ENCODE measurements at places on chromosomes 11 and 22.

DNA sequence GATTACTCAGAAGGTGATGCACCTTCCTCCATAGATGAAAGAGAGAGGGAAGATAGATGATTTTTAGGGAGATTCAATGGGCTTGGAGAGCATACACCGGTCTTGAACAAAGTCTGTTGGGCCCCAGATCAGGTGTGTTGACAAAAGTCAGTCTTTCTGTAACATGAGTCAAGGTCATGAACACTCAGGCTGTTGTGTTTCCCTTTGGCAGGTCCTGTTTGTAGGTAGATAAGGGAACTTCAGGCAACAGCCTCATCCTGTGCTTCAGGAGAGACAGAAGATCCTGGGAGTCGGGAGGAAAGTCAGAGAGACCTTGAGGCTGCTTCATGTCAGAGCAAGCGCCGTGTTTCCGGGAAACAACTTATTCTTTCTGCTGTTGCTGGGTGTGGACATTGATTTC is 703.1 kb downstream of the BRD1 start:
- no peak for DNase-seq

DNA sequence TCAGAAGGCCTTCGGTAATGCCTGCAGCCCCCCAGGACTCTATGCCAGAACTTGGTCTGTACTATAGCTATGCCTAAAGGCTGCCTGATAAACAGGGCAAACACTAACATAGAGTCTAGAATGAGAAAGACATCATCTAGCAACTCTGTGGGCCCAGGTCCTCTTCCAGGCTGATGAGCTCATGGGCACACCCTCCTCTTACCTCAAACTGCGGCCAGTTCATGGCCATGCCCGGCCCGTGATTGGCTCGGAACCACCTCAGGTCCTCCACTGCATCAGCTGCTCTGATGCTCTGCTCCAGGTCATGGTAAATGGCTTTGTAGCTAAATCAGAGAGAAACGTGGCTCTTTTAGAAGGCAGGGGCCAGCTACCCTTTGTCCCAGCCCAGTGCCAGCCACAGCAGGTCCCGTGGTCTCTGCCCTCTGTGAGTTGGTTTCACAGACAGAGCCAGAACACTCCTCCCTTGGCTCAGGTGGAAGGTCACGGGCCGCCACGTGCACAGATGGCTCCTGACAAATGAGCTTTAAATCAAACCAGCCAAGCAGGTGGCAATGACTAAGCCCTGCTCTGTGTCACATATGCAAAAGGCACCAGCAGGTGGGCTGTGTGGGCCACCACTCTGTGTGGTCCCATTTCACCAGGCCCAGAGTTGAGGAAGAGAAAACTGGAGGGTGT is 25.0 kb upstream of the ARFGAP3 start:
- no peak for DNase-seq

DNA sequence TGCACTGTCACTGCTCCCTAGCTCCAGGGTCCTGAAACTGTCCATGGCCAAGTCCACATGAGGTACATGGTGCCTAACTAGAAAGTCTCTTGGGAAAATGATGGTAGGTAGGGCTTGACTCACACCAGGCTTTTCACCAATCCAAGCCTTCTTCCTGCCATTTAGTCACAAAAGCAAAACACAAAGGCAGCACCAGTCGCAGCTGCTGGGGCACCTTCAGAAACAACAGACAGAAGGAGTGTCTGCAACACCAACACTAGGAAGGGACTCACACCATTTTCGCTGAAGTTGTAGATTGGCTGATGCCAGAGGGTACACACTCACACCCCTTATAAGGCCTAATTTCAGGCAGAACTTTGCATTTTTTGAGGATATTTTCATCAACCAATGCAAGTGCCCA is 55.7 kb downstream of the SYTL2 start:
- DNase-seq, result no peak

DNA sequence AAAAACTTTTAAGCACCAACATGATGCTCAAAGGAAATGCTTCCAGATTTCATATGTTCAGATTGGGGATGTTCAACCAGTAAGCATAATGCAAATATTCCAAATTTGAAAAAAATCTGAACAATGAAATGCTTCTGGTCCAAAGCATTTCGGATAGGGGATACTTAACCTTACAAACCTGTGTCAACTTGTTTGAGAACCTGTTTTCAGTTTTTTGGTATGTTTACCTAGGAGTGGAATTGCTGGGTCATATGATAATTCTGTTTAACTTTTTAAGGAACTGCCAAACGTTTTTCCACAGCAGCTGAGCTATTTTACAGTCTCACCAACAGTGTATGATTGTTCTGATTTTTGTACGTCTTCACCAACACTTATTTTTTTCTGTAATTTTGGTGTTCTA is 23.7 kb downstream of the FAR1 start:
- DNase-seq, result no peak

DNA sequence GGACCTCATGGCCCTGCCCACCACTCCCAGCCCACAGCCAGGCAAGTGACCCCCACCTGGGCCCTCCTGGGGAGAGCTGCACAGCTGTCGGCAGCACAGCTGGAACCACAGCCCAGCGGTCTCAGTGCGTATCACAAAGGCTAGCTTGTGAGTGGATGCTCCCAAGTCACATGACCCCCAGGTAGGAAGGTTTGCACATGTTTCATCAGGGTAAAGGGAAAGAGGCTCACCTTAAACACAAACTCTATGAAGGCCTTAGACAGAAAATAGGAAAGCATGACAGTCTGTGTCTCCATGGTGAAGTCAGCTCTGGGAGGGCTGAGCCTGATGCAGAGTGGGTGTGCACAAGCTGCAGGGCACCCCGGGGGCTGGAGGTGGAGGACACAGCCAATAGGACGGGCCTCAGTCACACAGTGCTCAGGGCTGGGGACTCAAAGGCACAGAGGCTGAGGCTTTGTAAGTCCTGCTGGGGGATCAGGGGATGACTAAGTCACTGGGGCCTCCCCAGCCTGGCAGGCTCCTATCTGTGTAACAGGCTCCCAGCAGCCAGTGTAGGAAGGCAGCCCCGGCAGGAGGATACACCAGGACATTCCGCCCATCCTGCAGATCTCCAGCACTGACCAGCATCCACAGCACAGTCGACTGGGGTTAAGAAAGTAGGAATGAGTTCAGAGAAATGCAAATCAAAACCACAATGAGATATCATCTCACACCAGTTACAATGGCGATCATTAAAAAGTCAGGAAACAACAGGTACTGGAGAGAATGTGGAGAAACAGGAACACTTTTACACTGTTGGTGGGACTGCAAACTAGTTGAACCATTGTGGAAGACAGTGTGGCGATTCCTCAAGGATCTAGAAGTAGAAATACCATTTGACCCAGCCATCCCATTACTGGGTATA is 22.0 kb downstream of the CELSR1 start:
- DNase-seq, result no peak

GRCh38 chr22:17269224-17269606 is 50.0 kb upstream of the ADA2 start:
- no peak for DNase-seq

- no peak for DNase-seq
Measured at GRCh38 chr11:8729837-8730696, 47.5 kb downstream of the RPL27A start.

GRCh38 chr11:94424011-94424410 is 22.8 kb upstream of the GPR83 start:
- no peak for DNase-seq

GRCh38 chr11:65781152-65781961 is 581 bp upstream of the AP5B1 start:
- peak; percentile 37 for DNase-seq

GRCh38 chr11:93274851-93275250 is 55.7 kb upstream of the DEUP1 start:
- no peak for DNase-seq

- DNase-seq, result no peak
Measured at GRCh38 chr22:42717197-42717928, 3.3 kb downstream of the A4GALT start.

- no peak for DNase-seq
Measured at GRCh38 chr11:74462009-74462408, 5.3 kb downstream of the KCNE3 start.

DNA sequence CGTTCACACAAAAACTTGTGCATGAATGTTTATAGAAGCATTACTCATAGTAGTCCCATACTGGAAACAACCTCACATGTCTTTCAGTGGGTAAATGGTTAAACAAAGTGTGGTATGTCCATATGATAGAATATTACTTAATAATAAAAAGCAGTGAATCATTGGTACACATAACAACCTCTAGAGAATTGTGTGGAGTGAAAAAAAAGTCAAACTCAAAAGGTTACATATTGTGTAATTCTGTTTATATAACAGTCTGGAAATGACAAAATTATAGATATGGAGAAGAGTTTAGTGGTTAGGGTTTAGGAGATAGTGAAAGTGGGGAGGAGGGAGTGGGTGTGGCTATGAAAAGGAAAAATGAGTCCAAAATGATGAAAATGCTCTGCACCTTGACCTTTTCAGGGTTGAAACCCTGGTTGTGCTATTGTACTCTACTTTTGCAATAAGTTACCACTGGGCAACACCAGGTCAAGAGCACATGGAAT is 243.4 kb upstream of the DDI1 start:
- DNase-seq, result no peak

- no peak for DNase-seq
Measured at GRCh38 chr11:76189682-76190081, 16.6 kb downstream of the WNT11 start.

GRCh38 chr22:28332410-28332809 is 347.2 kb downstream of the TTC28 start:
- DNase-seq, result no peak

DNA sequence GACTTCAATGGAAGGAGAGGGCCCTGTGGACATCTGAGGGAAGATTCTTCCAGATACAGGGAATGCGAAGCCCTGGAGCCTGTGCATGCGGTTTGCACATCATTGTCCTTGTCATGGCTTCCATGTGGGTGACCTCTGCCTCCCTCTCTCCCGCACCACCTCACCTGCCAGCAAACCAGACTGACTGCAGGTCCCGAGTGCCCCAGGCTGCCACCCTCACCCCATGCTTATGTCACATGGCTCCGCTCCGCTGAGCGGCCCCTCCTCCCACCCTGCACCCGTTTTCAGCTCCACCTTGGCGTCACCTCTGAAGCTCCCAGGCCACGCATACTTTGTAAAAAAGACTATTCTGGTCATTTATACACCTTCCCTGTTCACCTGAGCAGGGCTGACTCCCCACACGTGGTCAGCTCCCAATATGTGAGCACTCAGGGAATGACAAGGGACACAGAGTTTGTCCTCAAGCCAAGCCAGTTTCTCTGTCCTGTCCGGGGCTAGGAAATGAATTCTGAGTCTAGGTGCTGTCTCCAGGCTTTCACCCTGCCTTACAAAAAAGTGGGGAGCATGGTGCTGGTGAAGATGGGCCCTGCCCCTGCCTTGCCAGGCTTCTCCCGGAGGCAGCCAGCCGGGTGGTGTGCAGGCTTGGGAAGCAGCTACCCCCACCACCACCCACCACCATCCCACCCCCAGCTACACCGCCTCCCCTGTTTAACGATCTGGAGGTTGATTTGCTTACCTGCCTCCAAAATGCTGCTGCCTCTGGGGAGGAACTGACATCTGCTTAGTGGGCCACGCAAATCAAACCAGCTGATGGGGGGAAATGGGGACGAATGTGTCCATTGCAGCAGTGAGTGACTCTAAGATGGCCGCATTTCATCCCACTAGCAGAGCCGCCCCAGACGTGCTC is 32.7 kb downstream of the FAM83F start:
- DNase-seq, result no peak

DNA sequence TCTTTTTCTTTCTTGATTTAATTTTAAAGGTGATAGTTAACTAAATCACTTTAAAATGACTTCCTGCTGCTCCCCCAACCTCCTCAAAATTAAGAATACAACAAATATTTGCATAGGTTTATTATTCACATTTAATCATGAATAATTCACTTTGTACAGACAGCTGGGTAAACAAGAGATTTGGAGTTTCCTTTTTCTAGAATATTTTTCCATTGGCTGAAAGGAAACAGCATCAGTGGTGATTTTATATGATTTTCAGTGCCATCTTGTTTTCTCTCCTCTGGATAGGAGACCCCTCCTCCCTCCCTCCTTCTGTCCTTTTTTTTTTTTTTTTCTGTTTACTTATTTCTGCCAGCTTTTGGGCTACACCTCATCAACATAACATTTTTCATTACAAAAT is 60.5 kb downstream of the LIF start:
- DNase-seq, result no peak

- no peak for DNase-seq
Measured at GRCh38 chr11:83257761-83258168, 28.4 kb downstream of the CCDC90B start.

DNA sequence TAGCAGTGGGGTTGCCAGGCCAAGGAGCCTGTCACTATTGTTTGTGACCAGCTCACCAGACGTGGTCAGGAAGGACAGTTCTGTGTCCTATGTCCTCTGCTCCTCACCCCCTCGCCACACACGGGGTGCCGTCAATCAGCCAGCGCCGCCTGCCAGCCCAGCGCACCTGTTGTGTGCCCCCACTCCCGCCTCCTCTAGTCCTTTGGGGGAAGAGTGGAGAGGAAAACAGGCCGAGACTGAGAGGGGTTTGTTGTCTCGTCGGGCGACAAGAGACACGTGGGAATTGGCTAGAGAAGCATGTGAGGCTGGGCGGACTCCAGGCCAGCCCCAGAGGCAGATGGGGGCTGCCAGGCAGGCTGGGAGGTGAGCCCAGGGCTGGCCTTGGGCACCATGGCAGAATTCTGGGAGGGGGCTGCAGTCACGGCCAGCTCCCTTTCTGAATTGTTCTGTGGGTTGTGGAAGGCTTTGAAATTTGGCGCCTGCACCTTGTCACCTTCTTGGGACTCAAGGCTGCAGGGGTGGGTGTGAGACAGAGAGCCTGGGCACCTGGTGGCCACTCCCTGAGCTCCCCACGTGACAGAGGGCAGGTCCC is 3.1 kb upstream of the KCNQ1OT1 start:
- peak; percentile 28 for DNase-seq

- peak; percentile 31 for DNase-seq
Measured at GRCh38 chr11:95790933-95791708, 823 bp downstream of the CEP57 start.

- DNase-seq, result no peak
Measured at GRCh38 chr22:36822581-36822980, 5.7 kb upstream of the PVALB start.

DNA sequence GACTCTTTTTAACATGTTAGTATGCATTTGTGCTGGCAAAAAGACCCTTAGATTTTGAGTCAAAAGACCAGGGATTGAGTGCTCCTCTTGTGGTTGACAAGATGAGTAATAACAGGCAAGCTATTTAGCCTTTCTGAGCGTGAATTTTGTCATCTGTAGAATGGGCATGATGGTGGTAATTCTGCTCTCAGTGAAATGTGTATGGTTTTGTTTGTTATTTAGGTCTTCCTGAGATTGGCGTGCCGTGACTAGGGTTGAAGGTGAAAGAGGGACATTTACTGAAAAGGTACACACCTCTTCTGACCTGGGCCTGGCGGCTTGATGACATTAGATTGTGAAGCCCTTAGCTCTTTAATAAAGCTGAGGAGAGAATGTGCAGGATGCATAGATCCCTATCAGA is 8.4 kb upstream of the CEP295 start:
- DNase-seq, result no peak

- no peak for DNase-seq
Measured at GRCh38 chr11:117044287-117045035, 53.8 kb downstream of the SIK3 start.

DNA sequence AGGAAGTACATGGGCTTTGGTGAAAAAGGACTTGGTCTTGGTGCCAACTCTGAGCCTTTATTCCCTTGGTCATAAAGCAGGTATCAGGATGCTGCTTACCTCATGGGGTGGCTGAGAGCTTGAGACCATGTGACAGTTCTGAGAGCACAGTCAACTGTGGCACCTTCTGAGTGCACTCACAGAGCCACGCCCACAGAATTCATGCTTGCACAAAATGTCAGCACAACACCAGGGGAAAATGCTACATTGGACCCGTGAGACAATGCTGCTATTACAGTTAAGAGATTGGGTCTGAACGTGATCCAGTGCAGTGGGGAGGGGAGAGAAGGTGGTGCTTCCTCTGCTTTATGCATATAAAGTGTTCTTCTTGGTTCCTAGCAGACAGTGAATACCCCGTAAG is 79.5 kb upstream of the SPON1 start:
- DNase-seq, result peak; percentile 58

All from NCI-H1436 (cell line).